Pericardium fibroblast (primary cell): ENCODE measurements at places on chromosomes 4 and X. TPM values are rescaled to one million over a fixed set of nuclear protein-coding genes. Genes with fewer than 3 reads are reported as not detected.

DSPP gene
- not detected in 2 replicates for total RNA-seq

CT45A5 gene
- not detected in 2 replicates for total RNA-seq

CXCL10 gene
- total RNA-seq = not detected in 2 replicates

FRG2 gene
- total RNA-seq = not detected in 2 replicates

PCYT1B gene
- 0.09 and 1.1 TPM in 2 replicates for total RNA-seq

GATB gene
- total RNA-seq = 11.6 and 12.4 TPM in 2 replicates

FSTL5 gene
- not detected in 2 replicates for total RNA-seq

ENPEP gene
- 0.43 and 2.7 TPM in 2 replicates for total RNA-seq
